ENCODE measurements at places on chromosomes 7 and 10.

DNA sequence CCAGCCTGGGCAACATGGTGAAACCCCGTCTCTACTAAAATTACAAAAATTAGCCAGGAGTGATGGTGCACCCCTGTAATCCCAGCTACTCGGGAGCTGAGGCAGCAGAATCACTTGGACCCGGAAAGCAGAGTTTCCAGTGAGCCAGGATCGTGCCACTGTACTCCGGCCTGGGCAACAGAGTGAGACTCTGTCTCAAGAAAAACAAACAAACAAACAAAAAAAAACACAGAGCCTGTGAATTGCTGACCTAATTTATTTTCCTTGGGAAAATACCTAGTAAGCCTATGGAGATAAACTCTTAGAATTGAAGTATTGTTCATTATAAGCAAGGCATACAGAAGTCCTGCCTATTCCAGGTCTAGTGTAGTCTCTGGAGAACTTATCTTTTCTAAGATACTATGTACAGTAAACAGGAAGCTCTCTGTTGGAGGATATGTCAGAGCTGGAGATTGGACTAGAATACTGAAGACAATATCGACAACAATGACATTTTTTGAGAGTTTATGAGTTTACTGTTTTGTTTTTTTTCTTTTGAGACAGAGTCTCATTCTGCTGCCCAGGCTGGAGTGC lies 14.9 kb downstream of the GTF2I start:
- DNase-seq: no peak
- no peak overlapping the region for H3K4me3 ChIP-seq
- no peak overlapping the region for H3K27ac ChIP-seq
- H3K36me3 ChIP-seq: peaks cover 9% of the 10 kb centered on the region
- peaks cover 13% of the 10 kb centered on the region for H3K4me1 ChIP-seq
- H3K27me3 ChIP-seq: no peaks in the 10 kb centered on the region

DNA sequence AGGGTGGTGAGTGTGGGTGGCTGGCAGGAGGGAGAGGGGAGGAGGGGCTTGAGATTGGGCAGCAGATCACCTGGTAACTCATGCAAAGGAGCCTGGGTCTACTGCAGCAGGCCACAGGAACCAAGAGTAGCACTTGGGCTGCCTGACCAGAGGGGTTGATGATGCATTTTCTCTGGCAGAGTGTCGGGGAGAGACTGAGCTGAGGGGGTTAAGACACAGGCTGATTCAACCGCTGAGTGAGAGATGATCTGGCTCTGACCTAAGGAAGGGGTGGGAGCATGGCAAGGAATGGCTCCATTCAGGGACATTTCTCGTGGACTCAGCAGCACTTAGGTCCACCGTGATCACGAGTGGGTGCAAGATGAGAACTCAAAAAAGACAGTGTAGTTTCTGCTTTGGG lies 115.5 kb upstream of the STK17A start:
- no peak for DNase-seq
- H3K27ac ChIP-seq: no peak overlapping the region
- no peaks in the 10 kb centered on the region for H3K36me3 ChIP-seq

DNA sequence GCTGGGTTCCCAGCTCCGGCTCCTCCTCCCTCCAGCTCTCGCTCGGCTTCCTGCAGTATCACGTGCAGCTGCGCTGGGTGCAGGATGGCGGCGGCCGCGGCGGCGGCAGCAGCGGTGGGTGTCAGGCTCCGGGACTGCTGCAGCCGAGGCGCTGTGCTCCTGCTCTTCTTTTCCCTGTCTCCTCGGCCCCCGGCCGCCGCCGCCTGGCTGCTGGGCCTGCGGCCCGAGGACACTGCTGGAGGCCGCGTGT lies at the start of gene CNNM1:
TSS of gene CNNM1 (plus strand) at position 53 of the 250 bp plus-strand sequence. CDS start at position 85, 32 bp downstream.
- no peak within 1 kb of the TSS for H3K4me3 ChIP-seq
- peaks cover 55% of the 10 kb centered on the region for H3K27me3 ChIP-seq
- DNase-seq: no peak
- H3K4me1 ChIP-seq: no peaks in the 10 kb centered on the region

- H3K27me3 ChIP-seq: peaks cover 56% of the 10 kb centered on the region
- no peaks in the 10 kb centered on the region for H3K36me3 ChIP-seq
- no peak overlapping the region for H3K27ac ChIP-seq
- H3K4me3 ChIP-seq: no peak overlapping the region
Observed at GRCh38 chr10:69516316-69516715, 56.9 kb downstream of the NEUROG3 start.

DNA sequence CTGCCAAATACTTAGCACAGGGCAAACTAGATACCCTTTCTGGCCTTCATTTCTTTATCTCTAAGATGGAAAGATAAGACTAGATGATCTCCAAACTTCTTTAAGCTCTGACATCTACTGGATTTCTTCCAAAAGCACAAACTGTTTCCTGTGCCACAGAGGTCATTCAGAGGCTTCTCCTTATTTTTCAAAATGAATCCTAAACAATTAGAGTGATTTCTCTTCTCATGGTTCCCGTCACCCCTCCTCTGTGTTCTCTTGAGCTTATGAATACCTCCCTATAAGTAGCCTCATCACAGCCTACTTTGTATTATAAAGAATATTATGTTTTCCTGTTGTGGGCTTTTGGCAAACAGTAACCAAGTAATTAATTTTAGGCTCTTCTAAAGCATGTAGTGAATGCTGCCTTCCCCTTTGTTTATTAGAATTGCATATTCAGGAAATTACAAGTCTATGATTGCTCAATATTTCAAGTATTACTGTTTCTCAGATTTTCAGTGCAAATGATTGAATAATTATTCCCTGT lies 179.5 kb downstream of the REEP3 start:
- H3K4me1 ChIP-seq: no peaks in the 10 kb centered on the region
- H3K36me3 ChIP-seq: no peaks in the 10 kb centered on the region
- H3K4me3 ChIP-seq: no peak overlapping the region
- no peak for DNase-seq

- H3K36me3 ChIP-seq: no peaks in the 10 kb centered on the region
- H3K4me1 ChIP-seq: no peaks in the 10 kb centered on the region
- no peak for DNase-seq
Observed at GRCh38 chr10:112083472-112083871, 100.1 kb downstream of the GPAM start.

- no peaks in the 10 kb centered on the region for H3K4me1 ChIP-seq
- no peak overlapping the region for H3K27ac ChIP-seq
- H3K27me3 ChIP-seq: no peaks in the 10 kb centered on the region
- no peak overlapping the region for H3K4me3 ChIP-seq
- H3K36me3 ChIP-seq: no peaks in the 10 kb centered on the region
Observed at GRCh38 chr7:19574131-19574530, 134.7 kb downstream of the POLR1F start.

All from central memory CD8-positive, alpha-beta T cell (primary cell).